RWPE1 (cell line): ENCODE measurements at places on chromosomes 1 and 21.

DNA sequence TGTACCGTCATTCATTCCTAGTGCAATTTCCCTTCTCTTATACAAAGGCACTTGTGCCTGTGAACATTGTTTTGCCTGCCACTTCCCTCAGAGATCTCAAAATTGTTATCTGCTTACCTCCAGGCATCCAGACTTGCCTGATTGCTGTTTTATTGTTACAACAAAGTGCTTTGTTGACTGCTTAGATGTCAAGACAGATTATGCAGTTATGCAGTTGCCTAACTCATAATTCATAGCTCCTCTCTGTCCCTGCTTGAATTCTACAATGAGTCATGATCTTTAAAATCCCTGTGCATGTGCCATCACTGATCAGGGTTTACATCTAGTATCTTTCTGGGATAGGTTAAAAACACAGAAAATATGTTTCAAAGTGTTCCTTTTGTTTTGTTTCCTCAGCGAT is 24.5 kb downstream of the CXADR start:
- peak; percentile 56 for DNase-seq

DNA sequence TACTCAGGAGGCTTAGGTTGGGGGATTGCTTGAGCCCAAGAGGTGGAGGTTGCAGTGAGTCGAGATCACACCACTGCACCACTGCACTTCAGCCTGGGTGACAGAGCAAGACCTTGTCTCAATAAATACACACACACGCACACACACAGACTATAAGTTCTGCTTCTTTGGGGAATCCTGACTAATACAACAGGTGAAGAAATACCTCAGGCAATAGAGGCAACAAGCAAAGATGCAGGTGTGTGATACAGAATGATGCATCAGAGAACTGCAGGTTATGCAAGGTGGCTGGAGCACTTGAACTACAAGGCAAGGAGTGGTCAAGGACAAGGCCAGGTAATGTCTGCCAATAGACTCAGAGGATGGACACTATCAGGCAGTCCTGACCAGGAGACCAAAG is 117.6 kb upstream of the ZNF678 start:
- no peak for DNase-seq

GRCh38 chr1:52348704-52349300 is 17.2 kb downstream of the CC2D1B start:
- DNase-seq: peak; percentile 19

GRCh38 chr1:246679794-246680177 is 44.4 kb upstream of the SCCPDH start:
- DNase-seq: no peak

- DNase-seq: no peak
Measured at GRCh38 chr1:109764561-109765482, 1.1 kb upstream of the EPS8L3 start.

DNA sequence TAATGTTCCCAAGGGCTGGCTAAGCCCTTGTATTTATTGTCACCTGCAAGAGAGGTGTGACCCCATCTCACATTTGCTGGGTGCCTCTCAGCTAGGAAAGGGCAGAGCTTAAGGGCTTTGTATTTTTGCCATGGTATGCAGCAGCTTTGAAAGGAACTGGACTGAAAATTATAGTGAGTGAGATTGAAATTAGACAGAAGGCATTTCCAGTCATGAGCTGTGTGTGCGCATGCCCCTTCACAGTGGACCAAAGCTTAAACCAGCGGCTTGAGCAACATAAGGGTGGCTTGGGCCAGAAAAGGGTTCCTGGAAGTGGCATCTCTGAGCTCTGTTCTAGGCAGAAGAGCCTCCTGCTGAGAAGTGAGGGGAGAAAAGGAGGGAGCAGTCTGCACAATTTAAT is 19.8 kb downstream of the MYOG start:
- DNase-seq: no peak

DNA sequence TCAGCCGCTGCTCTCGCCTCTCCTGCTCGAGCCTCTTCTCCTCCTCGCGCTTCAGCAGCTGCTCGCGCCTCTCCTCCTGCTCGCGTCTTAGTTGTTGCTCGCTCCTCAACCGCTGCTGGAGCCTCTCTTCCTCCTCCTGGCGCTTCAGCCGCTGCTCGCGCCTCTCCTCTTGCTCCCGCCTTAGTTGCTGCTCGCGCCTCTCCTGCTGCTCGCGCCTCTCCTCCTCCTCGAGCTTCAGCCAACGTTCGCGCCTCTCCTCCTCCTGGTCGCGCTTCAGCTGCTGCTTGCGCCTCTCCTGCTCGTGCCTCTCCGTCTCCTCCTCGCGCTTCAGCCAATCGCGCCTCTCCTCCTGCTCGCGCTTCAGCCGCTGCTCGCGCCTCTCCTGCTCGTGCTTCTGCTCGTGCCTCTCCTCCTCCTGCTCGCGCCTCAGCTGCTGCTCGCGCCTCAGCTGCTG is 3.7 kb downstream of the TCHH start:
- no peak for DNase-seq

DNA sequence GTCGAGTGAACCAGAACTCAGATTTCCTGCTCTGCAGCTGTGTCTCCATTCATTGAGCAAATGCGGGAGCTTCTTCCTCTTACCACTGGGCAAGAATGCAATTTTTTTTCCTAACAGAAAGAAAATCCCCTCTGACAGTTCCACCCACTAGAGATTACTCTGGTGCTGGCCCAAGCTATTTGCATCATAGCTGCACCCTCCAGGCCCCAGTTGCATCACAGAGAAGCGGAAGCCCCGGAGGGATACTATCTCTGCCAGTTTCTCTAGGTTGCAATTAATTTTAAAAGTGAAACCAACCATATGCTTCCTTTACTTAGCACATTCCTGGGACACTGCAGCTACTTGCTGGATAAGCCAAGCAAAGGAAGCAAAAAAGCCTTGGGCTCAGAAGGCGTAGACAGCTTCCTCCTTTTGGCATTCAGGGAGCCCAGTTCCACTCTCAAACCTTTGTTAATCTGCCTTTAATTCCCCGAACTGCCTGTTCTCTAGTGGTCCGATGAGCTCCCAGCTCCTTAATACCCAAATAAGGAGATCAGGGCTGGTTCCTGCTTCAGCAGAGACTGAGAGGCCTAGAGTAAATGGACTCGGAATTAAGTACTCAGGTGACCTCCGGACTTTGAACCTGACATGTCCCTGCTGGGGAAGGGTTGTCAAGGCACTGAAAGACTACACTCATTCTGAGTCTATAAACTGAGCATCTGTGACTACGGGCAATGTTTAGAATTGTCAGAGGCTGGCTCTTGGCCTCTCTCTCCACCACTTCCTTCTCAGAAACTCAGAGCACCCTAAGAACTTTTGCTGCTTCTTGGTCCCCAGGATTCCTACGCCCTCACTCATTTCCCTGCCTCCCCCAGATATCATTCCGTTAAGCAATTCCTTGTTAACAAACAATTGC is 72.5 kb upstream of the TNFSF18 start:
- peak; percentile 83 for DNase-seq

- DNase-seq: no peak
Measured at GRCh38 chr1:27416387-27417111, 24.1 kb downstream of the GPR3 start.

GRCh38 chr1:57086154-57086553 is 120.3 kb upstream of the C8B start:
- DNase-seq: no peak

GRCh38 chr1:32870615-32871363 is at the start of gene FNDC5:
Gene FNDC5, minus strand, starts transcription at chr1:32870912.
- DNase-seq: no peak

DNA sequence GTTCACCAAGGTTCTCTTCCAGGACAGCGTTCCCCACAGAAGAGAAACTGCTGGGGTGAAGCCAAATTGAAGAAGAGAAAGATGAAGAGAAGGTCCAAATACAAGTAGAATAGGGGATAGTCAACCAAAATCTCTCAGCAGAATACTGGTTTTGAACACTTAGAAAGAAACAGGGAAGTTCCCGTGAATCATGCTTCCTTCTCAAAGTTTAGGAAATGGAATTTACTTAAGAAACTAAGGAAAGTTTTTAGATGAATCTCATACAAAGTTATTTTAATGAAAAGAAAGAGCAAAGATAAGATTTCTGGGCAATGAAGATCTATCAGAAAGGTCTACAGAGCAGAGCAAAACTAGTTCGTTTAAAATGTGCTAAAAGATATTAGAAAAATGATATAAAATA is 43.3 kb downstream of the EXO1 start:
- no peak for DNase-seq

DNA sequence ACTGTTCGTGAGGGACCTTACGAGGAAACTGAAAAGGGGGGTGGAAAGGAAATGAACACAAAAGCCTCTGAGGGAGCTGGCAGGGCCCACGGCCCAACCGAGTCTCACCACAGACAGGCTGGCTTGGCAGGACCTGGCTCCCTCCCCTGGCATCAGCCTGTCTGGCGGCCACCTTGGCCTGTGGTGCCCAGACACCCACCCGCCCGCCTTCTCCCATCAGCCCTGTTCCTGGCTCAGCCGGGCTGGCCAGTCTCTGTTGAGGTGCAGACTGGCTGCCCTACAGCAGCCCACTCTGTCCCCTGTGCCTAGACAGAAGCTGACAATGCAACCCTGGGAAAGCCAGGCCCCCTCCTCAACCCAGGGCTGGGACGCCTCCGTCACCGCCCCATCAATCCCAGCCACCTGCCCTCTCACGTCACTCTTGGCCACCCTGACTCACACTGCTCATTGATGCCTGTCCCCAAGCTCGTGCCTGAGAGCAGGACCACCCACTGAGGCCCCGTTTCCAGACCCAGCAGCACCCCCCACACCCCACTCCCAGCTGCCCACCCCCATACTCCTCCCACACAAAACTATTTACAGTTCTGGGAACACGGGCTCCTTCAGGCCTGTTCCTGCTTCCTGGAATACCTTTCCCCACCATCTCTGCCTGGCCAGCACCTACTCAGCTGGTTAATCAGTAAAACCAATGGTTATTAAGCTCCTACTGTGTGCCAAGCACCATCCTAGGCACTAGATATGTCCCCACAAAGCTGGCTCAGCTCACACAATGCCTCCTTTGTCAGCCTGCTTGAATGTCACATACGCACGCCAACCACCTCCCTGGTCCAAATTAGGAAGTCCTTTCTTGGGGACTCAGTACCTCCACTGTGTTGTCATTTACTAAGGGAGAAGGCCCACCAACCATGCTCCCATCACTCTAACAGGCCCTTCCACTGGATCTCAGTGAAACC is 22.7 kb downstream of the SDC3 start:
- no peak for DNase-seq

- DNase-seq: no peak
Measured at GRCh38 chr1:20234788-20235535, 48.6 kb upstream of the PLA2G2C start.

- DNase-seq: no peak
Measured at GRCh38 chr1:25456502-25456901, 25.8 kb downstream of the MACO1 start.

- DNase-seq: no peak
Measured at GRCh38 chr1:7538849-7539768, 232.0 kb upstream of the VAMP3 start.

- DNase-seq: no peak
Measured at GRCh38 chr1:204996981-204997380, 46.0 kb upstream of the CNTN2 start.

- no peak for DNase-seq
Measured at GRCh38 chr1:212643877-212644276, 35.3 kb downstream of the ATF3 start.

GRCh38 chr1:15956150-15956549 is 19.8 kb downstream of the ZBTB17 start:
- DNase-seq: no peak

GRCh38 chr1:35598895-35599294 is 25.8 kb downstream of the TFAP2E start:
- no peak for DNase-seq

DNA sequence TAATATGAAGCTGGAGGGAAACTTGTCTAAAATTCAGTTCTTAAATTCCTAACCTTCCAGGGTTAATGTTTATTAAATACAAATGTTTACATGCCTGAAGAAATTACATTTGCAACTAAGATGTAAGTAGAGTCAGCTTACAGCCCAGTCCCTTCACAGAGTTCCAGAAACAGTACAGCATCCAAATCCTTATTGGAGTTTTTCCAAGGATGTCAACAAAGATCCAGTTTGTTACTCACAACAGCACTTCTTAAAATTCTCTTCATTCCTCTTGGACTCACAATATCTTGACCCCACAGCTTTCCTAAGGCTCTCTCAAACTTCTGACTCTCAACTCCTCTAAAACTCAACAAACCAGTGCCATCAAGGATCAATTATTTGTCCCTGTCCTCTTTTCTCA is 50.1 kb upstream of the RWDD3 start:
- no peak for DNase-seq

GRCh38 chr1:117654493-117655219 is 48.8 kb downstream of the TENT5C start:
- no peak for DNase-seq

DNA sequence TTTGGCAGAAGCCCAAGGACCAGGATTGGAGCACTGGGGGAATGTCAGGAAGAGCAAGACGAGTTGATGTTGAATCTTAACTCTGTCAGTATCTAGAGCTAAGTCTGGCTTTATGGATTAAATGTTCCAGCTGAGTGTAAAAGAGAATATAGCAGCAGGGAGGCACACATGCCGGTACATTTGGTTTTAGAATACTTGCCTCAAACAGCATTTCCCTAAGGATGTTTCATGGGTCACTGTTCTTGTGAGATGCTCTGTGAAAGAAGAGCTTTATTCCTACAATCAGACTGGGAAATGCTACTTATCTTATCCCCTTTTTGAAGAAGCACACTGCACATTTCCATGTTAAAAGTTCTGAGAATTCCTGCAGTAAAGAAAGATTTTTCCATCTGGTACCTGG is 440.3 kb upstream of the B3GALT2 start:
- no peak for DNase-seq

DNA sequence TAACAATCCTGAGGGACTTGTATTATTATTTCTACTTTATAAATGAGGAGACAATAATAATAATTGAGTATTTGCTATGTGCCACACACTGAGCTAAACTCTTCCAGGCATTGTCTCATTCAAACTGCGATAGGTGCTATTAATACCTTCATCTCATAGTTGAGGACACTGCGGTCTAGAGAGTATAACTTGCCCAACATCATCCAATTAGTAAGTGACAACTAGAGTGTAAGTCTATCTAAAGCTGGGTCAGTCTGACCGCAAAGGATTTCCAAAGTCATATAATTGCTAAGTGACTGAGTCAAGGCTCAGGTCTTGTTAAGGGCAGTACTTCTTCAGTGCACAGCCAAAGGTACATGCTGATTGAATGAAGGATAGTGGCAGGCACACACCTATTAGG is 9.7 kb downstream of the BCL9 start:
- no peak for DNase-seq

DNA sequence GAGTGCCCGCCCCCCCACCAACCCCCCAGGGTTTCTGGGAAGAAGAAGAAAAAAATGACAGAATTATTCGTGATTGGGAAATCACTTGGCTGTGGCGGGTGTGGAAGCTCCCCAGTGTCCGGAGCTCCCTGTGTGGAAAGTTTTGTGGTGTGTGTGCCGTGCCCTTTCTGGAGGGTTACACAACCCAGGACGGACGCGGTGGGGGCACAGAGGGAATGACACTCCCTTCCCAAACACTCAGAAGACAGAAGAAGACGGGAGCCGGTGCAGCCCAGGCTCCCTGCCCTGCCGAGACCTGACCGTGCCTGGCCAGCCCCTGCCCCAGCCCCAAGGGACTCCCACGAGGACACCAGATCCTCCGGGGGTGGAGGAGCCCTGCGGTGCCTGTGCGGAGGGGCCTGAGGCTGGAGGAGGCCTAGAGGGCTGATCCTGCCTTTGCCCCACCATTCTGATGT is 33.0 kb upstream of the ADARB1 start:
- DNase-seq: no peak
